ENCODE measurements at places on chromosomes 1 and 21. TPM values are rescaled to one million over a fixed set of nuclear protein-coding genes. Genes with fewer than 3 reads are reported as not detected.
A peak's percentile ranks its signal among the peaks of the same experiment; 100 is the strongest.

GRCh38 chr1:96362623-96363022, 359.0 kb upstream of the PTBP2 start:
- peak; percentile 31 for DNase-seq

- DNase-seq: no peak
Observed at GRCh38 chr1:85279458-85280080, 3.1 kb upstream of the BCL10 start.

GRCh38 chr1:39754026-39754570, 15.4 kb downstream of the PPIE start:
- no peak for DNase-seq

- DNase-seq: no peak
Observed at GRCh38 chr1:199279067-199279466, 640.2 kb downstream of the PTPRC start.

- DNase-seq: no peak
Observed at GRCh38 chr1:86303041-86303690, 93.0 kb downstream of the ODF2L start.

DNA sequence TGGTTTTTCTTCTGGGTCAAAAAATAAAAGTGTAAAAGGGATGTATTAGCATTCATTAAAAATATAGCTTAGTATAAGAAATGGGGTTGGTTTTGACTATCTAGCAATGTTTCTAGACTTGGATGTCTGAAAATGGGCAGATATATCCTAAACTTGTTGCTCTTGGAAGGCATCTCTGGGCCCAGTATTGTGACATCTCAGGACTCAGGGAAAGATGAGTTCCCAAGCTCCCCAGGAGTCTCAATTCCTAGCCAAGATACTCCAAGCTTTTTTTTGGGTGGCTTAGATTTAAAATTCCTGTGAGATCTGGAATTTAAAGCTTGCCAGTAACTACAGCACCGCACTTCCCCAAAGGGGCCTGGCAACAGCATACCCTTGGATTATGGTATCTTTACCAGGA, 11.5 kb upstream of the HSD17B7 start:
- DNase-seq: no peak

HMGN1 gene
- 355 TPM for total RNA-seq

IFNAR2 gene
- 5.1 TPM for total RNA-seq

DENND2D gene
- total RNA-seq: not detected

HSD11B1 gene
- not detected for total RNA-seq

TNFRSF8 gene
- total RNA-seq: not detected

SIM2 gene
- 0.53 TPM for total RNA-seq

FCRL2 gene
- not detected for total RNA-seq

CHRM3 gene
- not detected for total RNA-seq

TRIM67 gene
- not detected for total RNA-seq

TMEM240 gene
- not detected for total RNA-seq

KRTAP11-1 gene
- total RNA-seq: not detected
